Caki2 (cell line): ENCODE measurements at places on chromosomes 16 and 17.
A peak's percentile ranks its signal among the peaks of the same experiment; 100 is the strongest.

DNA sequence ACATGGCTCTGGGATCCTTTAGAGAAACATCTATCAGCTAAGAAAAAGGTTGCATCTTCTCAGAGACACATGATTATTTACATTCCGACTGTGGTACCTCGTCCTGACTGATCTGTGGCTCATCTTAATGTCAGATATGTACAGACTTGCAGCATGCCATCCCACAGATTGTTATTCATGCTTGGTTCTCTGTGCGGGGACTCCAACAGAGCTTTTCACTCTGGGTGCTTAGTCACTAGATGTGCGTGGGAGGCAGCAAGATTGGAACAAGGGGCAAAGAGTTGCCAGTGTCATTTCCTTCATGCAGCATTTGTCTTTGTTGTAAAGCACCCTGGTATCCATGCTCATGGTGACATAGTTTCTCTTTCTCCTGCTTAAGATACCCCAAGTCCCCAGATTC lies 179.1 kb upstream of the CACNG5 start:
- no peak for DNase-seq

GRCh38 chr17:76370261-76370993 lies 14.0 kb upstream of the SPHK1 start:
- DNase-seq = peak; percentile 66

DNA sequence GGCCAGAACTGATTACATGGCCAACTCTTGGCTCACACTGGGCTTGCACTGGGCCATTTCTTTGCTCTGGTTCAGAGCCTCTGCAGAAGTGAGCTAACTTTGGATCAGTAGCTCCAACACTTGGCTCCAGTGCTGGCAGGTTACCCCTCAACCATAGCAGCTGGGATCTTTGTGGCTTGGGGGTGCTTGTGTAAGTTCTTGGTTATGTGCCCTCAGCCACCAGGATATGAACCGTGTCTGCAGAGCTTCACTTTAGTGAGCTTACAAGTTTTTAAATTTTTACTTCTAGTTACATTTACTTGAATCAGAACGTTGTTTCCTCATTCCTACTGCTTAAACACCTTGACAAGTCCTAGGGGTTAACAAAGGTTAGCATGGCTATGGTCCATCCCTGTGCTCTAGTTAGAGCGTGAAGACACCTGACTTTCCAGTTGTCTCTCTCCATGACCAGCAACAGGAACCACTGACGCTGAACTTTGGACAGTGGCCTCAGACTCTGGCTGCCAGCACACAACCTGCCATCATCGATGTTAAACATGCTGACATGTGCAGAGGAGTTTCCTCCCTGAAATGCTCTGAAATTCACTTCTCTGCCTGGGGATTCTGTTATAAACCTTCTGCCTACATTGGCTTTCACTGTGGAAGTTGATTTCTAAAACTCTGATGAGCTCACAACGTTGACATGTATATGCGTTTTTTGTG lies 4.1 kb downstream of the PDF start:
- DNase-seq = peak; percentile 80

DNA sequence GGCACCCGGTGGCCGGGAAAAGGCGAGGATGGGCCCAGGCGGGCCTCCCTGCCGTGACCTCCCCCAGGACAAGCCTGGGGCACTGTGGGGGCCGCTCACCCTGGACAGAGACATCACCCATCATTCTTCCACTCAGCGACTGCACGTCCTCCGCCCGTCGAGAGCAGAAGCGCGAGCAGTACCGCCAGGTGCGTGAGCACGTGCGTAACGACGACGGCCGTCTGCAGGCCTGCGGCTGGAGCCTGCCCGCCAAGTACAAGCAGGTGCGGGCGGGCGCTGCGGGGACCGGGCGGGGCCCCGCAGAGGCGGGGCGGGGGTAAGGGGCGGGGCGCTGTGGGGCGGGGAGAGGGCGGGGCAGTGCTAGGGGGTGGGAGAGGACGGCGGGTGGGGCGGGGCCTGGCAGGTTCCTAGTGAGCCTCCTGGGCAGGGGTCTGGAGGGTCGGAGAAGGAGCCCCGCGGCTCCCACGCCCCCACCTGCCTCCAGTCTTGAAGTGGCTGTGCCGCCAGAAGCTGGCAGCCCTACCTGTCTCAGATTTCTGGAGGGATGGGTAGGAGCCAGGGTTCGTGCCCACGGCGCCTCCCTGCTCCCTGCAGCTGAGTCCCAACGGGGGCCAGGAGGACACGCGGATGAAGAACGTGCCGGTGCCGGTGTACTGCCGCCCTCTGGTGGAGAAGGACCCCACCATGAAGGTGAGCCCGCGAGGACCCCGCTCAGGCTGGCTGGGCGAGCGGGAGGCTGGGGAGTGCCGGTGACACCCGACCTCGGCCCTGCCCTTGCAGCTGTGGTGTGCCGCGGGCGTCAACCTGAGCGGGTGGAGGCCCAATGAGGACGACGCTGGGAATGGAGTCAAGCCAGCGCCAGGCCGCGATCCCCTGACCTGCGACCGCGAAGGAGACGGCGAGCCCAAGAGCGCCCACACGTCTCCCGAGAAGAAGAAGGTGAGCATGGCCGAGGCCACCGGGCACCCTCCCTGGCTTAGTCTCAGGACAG lies 7.5 kb downstream of the NME3 start:
- no peak for DNase-seq

GRCh38 chr16:81649561-81650184 lies 129.4 kb upstream of the PLCG2 start:
- DNase-seq = no peak

GRCh38 chr16:86523166-86523740 lies 12.9 kb downstream of the FOXF1 start:
- DNase-seq = no peak

DNA sequence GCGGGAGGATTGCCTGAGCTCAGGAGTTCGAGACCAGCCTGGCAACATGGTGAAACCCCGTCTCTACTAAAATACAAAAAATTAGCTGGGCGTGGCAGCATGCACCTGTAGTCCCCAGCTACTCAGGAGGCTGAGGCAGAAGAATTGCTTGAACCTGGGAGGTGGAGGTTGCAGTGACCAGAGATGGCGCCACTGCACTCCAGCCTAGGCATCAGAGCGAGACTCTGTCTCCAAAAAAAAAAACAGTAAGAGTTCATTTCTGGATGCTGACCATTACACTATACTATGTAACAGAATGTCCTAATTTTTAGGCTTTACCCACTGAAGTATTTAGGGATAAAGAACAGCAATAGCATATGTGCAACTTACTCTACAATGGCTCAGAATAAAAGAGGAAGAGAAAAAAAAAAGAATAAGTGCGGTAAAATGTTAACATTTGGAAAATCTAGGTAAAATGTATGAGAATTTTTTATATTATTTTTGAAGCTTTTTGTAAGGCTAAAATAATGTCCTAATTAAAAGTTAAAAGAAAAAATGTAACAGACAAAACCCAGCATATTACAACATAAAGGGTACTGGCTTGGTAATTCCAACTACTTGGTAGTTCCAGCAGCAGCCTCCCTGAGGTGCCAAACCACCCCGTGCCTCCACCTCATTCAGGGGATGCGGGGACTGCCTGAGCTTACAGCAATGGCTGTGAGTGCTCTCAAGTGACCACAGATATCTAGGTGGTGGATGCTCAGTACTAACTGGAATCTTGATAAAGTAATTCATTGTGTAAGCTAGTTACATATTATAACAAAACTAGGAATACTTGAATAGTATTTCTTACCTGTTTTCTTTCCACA lies 10.9 kb downstream of the COPS3 start:
- DNase-seq = no peak

GRCh38 chr16:86888231-86889053 lies 310.1 kb downstream of the FOXL1 start:
- no peak for DNase-seq

DNA sequence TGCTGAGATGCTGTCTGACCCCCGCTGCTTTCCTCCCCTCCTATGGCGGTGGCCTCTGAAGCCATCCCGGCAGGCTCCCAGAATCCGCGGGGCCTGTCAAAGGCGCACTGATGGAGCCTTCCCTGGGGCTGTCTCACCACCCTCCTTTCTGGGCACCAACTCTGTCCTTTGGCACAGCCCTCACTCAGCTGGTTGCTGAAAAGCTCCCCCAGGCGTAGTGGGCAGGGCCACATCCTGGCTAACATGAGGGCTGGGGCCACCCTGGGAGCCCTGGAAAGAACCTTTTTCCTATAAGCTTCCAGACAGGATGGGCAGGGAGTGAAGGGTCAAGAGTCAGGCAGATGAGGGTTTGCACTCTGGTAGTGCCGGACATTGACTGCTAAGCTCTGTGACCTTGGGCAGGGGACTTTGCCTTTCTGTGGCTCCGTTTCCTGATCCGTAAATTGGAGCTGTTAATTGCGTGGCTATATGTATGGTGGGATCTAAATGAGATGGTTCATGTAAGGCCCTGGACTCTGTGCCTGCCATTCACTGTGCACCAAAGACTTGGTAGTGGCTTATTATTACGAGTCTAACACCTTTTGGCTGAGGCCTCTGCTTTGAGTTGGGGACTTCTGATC lies 27.6 kb upstream of the LASP1NB start:
- DNase-seq = no peak

DNA sequence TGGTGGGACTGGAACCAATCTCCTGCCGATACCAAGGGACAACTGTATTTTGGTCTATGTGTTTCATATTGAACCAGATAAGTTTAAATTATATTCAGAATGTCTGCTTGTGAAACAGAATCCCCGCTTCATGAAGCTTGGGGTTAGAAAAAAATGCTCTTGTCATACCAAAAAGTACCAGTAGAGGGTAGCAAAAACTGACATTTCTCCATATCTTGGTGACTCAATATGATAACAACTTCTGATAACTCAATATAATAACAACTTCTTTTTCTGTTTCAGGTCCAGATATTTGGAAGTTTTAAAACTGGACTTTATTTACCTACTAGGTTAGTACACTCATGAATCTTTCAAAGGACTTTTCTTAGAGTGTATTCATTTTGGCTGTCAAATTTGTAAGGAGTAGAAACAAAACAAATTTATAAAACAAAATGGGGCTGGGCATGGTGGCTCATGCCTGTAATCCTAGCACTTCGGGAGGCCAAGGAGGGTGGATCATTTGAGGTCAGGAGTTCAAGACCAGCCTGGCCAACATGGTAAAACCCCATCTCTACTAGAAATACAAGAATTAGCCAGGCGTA lies 52.3 kb upstream of the ADCY7 start:
- peak; percentile 33 for DNase-seq

DNA sequence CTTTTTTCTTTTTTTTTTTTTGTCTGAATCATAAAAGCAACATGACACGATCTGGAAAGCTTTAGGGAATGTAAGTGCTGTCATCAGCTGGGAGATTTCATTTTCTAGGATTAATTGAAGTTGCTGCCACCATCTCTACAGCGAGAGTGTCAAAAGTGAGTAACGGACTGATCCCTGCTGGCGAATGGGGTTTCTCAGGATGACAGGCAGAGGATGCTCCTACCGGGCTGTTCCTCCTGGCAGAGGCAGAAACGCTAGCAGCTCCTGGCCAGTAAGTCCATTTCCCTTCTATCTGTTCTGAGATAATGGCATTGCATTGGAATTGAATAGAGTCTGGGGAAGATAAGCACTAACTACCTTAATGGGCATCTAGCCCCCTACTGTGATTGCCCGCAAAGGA lies 80.5 kb upstream of the KIFC3 start:
- no peak for DNase-seq

- no peak for DNase-seq
These were observed 6.4 kb downstream of the CYB561 start for GRCh38 chr17:63439687-63440086.

DNA sequence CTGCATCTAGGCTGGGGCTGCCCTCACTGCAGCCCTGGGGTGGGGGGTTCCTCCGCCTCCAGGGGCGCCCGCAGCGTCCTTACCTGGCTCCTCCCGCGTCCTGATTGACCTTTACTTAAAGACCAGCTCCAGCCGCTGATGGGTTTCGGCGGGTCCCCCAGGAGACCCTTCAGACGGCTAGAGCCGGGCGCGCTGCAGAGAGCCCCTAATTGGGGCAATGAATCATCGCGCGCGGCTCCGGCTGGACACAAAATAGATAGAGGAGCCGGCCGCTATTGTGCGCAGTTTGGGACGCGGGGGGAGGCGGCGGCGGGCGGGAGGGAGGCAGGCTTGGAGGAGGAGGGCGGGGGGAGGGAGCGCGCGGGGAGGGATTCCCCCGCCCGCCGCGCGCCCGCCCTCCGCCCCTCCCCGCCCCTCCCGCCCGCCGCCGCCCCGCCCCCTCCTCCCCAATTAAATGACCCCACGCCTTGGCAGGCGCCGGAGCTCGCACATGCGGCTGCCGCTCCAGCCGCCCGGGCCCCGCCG lies 56.5 kb upstream of the CIBAR2 start:
- DNase-seq = no peak

DNA sequence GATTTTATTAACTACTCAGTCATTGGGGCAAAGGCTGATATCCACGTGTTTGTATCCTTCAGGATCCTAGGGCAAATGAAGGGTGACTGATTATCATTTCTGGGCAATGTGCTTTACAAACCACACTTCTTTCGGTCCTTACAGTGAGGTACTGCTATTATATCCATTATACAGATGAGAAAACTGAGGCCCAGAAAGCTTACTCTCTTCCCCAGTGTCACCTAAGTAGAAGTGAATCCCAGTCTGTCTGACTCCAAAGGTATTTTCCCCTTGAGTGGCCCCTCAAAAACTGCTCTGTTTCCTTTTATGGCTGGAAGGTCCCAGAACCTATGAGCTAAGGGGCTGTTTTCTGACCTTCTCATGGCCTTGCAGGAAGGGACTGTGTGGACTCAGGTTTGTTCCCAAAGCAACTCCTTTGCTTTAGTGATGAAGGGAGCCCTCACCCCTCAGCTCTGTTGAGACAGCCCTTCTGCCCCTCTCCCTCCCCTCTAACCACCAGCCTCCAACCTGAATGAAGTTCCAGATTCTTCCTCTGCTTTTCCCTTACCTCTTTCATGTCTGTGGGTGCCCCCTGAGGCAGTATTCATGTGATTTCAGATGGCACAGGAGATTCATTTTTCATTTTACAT lies 27.4 kb upstream of the ADGRG1 start:
- no peak for DNase-seq

- DNase-seq = peak; percentile 99
These were observed 30.7 kb downstream of the YPEL2 start for GRCh38 chr17:59361916-59362810.

DNA sequence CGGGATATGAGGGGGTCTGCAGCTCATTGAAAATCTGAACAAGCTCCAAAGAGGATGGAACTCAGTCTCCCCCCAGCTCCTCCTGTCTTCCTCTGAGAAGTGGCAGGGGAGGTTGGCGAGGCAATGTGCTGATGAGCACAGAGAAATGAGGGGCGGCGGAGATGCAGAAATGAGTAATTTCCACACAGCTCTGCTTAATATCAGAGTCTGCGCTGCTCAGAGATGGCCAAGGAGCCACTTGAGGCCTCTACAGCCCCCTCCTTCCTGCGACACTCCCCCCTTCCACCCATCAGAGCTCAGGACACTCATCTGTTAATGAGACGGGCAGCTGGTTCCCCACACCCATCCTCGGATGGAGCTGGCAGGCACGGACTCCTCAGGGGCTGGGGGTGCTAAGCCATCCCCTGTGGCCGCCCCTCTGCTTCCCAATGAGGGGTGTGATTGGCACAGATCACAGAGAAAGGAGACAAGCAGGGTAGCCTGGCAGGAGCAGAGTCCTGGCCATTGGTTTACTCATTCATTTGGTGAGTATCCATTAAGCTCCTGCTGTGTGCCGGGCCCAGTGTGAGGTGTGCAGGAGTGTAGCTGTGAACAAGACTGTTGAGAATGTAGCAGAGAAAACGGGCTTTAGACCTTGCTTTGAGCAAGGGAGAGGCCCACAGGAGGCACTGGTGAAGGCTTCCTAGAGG lies 12.7 kb upstream of the CRHR1 start:
- no peak for DNase-seq
